ENCODE measurements at places on chromosomes 16 and 17.

GRCh38 chr17:58200024-58200633 lies 7.6 kb downstream of the EPX start:
- peak; percentile 70 for DNase-seq

GRCh38 chr16:66275775-66276428 lies 90.6 kb upstream of the CDH5 start:
- DNase-seq = peak; percentile 55

- DNase-seq = no peak
These were observed 22.4 kb upstream of the SEC14L1 start for GRCh38 chr17:77118251-77118928.

GRCh38 chr17:22221344-22221743 lies 529.0 kb downstream of the KCNJ18 start:
- DNase-seq = no peak

- no peak for DNase-seq
These were observed 30.9 kb upstream of the SEC14L1 start for GRCh38 chr17:77109764-77110359.

- DNase-seq = peak; percentile 22
These were observed 114.6 kb upstream of the MED13 start for GRCh38 chr17:62179525-62180161.

GRCh38 chr16:55294931-55295342 lies 29.1 kb upstream of the IRX6 start:
- DNase-seq = no peak

- no peak for DNase-seq
These were observed 36.3 kb downstream of the PECAM1 start for GRCh38 chr17:64354396-64354795.

- no peak for DNase-seq
These were observed 223.1 kb upstream of the MAF start for GRCh38 chr16:79823639-79824038.

DNA sequence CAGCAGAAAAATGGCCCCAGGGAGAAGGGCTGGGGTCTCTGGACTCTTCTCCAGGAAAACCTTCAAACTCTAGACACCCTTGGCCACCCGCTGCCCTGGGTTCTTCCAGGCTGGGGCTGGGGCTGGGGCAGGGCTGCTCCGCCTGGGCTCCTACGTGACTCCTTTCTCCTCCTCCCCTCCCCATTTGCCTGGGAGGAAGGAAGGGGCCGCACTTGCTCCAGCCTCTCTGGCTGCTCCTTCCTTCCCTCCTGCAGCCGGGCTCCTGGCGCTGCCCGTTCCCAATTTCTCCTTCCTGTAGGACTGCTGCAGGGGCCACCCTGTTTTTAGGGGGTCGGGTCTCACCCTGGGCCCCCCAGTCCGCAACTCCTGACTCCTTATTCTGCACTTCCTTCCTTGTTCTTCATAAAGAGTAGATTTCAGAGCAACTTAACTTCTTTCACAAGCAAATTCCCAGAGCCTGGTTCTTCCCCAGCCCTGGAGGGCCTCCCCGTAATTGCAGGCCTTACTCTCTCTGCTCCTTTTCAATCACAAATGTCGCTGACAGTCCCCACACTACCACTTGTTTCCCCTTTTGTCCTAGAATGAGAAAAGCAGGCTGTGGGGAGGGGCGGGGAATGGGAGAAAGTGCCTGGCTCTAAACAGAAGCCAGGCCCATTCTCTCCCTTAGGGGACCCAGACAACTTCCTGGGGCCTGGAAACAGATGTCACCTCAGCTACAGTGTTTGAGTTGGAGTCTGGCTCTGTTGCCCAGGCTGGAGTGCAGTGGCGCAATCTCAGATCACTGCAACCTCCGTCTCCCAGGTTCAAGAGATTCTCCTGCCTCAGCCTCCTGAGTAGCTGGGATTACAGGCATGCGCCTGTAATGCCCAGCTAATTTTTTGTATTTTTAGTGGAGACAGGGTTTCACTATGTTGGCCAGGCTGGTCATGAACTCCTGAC lies 137.8 kb downstream of the ENGASE start:
- no peak for DNase-seq

DNA sequence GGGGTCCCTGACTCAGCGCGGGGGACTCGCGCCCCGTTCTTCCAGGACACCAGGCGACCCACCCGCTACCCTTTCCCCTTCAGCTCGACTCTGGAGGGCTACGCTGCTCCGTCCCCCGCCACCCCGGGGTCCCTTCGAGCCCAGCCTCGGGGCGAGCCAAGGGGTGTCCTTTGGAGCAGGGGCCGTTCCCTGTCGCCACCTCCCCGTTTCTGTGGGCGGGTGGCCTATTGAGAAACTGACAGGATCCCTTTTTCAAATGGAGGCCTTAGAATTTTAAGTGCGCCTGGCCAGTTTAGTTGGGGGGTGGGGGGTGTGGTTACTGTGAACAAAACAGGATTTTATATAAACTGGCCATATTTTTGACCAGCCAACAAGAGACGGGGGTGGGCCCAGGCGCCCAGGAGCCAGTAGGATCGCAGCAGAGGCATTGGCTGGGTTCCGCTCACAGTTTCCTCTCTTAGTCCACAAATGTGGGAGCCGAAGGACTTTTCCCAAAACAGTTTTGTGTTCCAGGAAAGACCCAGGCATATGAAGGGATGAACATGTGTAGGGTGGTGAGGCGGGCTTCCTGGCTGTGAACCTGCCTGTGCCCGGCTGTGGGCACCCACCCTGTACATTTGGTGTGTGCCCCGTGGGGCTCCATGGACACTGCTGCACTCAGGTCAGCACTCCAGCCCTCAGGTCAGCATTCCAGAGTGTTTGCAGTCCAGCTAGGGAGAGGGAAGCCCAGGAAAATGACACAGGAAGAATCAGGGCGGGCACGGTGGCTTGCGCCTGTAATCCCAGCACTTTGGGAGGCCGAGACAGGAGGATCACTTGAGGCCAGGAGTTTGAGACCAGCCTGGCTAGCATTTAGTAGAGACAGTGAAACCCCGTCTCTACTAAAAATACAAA lies 722 bp upstream of the TIMP2 start:
- peak; percentile 60 for DNase-seq

- DNase-seq = no peak
These were observed 7.4 kb downstream of the ARRB2 start for GRCh38 chr17:4717791-4718190.

GRCh38 chr17:48753794-48754499 lies 25.4 kb upstream of the HOXB13 start:
- DNase-seq = no peak

DNA sequence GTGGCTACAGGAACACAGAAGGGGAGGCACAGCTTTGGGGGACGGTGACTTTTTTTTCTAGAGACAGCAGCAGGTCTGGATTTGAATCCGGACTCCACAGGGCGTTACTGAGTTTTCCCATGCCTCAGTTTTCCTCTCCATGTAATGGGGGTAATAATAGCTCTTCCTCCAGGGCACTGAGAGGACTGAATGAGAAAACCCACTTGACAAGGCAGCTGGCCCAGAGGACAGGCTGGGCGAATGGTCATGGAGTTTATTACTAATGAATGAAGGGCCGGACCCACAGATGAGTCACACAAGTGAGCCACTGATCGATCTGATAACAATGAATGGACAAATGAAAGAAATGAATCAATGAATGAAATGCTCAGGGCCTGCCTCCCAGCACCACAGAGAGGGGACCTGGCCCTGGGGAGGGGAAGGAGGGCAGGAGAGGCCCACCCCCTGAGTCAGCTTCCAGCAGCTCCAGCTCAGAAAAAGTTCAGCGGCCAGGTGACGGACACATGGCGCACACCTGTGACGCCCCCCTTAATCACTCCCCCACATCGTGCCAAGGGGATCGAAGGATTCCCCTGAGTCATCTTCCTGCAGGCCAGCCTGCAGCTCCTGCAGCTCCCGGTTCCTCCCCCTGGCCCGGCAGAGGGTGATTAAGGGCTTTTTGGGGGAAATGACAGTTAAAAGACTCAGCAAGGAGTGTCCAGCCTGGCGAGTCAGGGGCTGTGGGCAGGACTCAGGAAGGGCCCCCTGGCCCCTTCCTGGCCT lies 54.3 kb downstream of the SOCS1 start:
- DNase-seq = no peak

DNA sequence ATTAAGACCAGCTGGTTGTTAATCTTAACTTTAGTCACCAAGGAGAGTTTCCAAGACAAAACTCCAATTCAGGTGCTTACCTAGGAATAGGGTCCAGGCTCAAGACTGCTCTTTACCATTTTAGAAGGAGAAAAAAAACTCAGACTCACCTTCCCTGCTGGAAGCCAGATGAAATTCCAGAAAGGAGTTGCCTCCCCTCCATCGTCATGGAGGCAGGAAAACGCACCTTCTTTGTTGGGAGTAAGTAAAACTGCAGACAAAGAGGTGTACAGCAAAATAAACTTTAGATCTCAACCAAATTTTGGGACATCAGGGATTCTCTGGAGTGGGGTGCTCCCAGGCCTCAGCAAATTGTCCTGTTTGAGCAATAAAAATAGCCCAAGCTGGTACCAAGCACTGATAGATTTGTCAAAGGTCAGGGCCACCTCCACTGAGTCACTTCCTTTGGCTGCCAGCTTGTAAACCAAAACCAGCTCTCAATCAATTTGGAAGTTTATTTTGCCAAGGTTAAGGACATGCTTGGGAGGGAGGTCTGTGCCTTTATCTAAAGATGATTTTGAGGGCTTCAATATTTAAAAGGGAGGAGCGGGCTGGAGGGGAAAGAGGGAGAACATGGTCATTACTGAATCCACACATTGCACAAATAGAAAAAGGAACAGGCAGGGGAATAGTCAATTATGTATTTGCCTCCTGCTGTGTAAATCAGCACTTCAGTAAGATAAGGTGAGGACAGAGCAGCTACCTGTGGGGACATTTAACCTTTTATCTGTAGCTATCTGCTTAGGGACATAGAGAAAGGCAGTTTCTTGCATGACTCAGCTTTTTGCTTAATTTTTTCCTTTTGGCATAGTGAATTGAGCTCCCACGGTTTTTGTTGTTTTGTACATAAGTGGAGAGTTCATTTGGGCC lies 1.5 kb upstream of the ALDH3A2 start:
- no peak for DNase-seq

GRCh38 chr16:75227361-75228142 lies 8.8 kb downstream of the CTRB1 start:
- no peak for DNase-seq

DNA sequence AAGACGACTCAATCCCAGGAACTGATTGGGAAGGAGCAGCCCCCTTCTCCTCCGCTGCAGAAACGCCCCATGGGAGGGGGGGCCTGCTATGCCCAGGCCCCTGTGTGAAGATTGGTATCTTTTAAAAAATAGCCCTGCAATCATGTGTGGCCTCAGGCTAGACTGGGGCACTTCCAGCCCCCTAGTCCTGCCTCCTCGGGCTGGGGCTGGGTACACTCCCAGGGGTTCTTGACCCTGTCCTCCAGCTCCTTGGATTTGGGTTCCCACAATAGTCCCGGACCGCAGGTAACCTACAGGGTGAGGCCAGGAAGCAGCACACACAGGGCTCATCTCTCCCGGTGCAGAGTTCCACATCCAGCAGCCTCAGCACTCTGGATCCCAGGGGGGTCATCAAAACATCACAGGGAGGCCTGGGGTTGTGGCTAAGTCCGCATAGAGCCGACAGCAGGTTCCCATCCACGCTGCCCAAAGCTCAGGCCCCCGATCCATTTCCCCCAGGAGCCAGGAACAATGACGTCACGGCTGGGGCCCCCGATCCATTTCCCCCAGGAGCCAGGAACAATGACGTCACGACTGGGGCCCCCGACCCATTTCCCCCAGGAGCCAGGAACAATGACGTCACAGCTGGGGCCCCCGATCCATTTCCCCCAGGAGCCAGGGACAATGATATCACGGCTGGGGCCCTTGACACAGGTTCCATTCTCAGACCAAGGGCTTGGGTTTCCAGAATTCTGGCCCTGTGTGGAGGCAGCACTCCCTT lies 202.4 kb downstream of the IRF8 start:
- no peak for DNase-seq

DNA sequence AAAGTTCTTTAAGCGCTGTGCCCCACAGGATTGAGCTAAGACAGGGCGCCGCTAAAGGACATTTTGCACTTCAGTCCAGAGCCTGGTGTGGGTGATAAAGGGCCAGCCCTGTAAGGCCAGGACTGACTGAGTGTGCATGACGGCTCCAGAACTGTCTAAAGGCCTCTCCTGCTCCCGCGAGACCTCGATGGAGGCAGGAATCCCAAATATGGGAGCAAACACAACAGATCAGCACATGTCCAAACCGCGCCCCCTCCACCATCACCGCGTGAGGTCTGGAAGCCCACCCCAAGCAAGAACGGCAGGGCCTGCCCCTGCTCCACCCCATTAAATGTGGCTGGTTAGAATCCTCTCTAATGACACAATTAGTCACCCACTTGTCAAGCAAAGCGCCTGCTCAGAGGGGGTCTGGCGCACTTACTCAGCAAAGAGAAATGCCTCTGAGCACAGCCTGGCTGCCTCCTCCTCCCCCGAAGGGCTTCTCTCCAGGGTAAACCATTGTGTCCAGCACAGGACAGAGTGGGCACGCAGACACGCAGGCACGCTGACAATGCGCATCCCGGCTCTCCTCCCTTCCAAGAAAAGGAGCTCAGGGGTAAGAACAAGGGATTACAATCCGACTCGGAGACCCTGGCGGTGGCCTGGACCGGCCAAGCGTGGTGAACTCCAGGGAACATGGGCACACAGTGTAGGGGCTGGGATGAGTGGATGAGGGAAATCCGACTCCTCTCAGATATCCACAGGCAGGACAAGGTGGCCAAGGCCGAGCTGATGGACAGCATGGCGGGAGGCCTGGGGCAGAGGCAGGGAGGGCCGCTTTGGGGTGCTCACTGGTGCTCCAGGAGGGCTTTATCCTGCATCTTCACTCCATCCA lies 1.5 kb downstream of the MXRA7 start:
- DNase-seq = no peak

- DNase-seq = no peak
These were observed 177.8 kb downstream of the CCDC182 start for GRCh38 chr17:57567251-57567650.

DNA sequence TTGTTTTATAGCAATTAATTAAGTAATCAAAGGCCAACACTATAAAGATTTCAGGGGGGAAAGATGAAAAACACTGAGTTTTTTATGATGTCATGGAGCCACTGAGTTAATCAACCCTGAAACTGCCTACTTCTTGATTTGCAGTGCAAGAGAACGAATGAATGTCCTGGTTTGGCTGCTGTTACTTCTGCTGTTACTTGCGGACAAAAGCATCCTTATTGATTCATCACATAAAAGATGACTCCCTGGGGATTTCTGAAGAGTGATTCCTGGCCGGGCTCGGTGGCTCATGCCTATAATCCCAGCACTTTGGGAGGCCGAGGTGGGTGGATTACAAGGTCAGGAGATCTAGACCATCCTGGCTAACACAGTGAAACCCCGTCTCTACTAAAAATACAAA lies 10.9 kb upstream of the SPNS3 start:
- DNase-seq = no peak

DNA sequence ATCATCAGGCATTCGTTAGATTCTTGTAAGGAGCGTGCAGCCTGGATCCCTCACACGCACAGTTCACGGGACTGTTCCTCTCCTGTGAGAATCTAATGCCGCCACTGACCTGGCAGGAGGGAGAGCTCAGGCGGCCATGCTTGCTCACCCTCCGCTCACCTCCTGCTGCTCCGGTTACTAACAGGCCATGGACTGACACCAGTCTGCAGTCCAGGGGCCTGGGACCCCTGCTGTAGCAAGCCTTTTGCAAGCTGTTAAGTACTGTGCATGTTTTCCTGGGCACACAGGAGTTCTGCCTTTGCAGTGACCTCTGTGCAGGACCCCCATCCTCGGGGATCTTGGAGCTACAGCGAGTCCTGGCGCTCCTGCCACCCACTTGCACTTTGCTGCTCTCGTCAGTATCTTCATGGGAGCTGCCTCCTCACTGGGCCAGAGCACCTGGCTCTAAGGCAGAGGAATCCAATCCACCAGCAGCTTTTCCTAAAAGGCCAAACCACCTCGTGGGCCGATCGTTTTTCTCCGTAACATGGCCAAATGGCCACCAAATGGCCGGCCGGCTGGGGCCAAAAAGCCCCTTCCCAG lies 230.6 kb downstream of the FOXL1 start:
- no peak for DNase-seq

- no peak for DNase-seq
These were observed 7.8 kb upstream of the EFTUD2 start for GRCh38 chr17:44906763-44907728.
